ENCODE measurements at places on chromosomes 1 and 21. TPM values are rescaled to one million over a fixed set of nuclear protein-coding genes. Genes with fewer than 3 reads are reported as not detected.

The MAST2 gene
- 8.4 TPM for total RNA-seq

The OLFML3 gene
- 0.36 TPM for total RNA-seq

The KRTAP19-6 gene
- not detected for total RNA-seq

The ERICH3 gene
- not detected for total RNA-seq

The RGS1 gene
- 1.7 TPM for total RNA-seq

The PRAMEF4 gene
- not detected for total RNA-seq

The S100B gene
- total RNA-seq, result 73.4 TPM
